Frontal cortex (tissue), 4 donors: ENCODE measurements at places on chromosomes 13 and 19.

DNA sequence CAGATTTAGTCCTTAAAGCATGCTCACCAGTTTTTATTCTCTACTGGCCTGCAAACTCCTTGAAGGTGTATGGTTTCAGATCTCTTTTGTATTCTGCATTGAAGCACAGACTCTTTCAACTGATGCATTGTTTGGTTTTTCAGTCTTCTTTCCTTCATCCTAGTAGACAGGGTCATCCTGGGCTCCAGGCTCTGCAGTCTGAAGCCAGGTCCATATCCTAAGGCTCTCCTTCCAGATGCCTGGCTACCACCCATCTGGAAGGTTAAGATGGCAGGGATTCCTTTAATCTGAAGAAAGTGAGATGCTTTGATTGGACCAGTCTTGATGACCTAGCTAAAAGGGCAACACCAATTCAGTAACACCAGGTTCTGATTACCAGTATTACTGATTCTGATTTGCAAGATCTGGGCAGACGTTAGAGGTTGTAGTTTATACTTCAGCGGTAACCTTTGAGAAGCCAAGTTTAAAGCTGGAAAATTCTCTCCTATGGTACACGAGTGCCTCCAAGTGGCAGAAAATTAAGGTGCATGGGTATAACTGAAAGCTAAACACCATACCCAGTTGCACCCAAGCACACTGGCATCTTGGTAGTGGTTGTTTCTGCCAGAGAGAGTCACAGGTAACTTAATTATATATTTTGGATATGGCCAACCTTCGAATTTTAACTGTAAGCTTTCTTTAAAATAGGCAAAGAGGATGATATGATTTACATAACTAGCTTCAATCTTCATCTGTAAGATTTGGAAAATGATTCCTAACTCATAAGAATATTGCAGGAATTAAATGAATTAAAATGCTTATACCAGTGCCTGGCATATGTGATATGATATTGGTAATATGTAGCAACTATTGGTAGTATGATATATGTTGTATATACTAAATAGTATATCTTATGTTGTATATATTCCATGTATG, 1651.9 kb upstream of the MIR17HG start:
- DNase-seq, result peak; percentile 3

- DNase-seq, result no peak
Observed at GRCh38 chr13:112722433-112723263, 32.8 kb downstream of the ATP11A start.

- DNase-seq, result no peak
Observed at GRCh38 chr13:49302817-49303216, 55.1 kb downstream of the CDADC1 start.

GRCh38 chr13:113775451-113776145, 16.6 kb downstream of the TMEM255B start:
- no peak for DNase-seq

DNA sequence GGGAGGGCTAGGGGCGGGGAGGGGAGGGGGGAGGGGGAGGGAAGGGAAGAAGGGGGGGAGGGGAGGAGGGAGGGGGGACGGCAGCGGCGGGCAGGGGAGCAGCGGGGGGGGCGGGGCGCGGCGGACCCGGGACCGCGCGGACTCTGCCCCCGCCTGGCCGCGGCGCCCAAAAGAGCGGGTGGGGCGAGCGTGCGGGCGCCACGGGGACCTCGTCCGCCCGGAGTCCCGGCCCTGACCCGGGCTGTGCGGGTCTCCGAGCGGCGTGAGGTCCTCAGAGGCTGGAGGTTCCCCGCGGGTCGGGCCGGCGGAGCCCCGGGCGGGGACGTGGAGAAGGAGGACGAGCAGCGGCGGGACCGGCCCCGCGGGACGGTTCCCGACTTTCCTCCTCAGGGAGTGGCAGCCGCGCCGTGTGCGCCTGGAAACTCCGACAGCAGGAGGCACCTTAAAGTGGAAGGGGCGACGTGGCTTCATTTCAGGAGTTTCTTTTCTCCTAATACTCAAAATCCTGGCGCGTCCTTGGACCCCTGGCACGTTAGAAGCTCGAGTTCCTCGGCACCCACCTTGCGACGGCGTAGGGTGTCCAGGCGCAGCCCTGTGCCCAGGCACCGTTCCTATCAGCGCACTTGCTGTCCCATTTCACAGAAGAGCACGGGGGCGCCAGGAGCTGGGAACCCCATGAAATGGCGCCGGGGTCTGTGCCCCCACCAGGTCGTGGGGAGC, 518 bp upstream of the PLPP2 start:
- peak; percentile 83 for DNase-seq

DNA sequence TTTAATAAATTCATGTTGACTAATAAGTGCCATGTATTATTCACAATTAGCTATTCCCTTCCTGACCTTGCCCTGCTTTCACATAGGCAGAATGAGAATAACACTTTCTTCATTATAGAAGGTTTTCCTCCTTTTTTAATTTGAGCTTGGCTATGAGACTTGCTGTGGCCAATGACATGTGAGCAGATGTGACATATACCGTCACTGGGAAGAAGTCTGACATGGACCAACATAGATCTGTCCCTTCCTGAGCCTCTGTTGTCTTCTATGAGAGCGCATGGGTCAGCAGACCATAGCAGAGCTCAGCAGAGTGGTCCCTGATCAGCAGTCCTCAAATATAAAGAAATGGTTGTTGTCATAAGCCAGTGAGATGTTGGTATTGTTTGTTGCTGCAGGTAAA, 163.9 kb downstream of the DACH1 start:
- no peak for DNase-seq

DNA sequence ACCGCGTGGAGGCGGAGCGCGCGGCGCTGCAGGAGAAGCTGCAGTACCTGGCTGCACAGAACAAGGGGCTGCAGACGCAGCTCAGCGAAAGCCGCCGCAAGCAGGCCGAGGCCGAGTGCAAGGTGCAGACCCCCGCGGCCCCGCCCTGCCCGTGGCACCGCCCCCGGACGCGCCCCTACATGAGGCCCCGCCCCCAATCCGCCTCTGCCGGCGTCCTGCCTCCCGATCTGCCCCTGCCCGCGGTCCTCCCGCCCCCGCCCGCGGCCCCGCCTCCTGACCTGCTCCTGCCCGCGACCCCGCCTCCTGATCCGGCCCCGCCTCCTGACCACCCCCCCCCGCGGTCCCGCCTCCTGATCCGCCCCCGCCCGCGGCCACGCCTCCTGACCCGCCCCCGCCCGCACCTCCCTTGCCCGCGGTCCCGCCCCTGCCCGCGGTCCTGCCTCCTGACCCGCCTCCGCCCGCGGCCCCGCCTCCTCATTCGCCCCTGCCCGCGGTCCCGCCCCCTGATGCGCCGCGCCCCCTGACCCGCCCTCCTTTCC, 11.7 kb downstream of the PRR36 start:
- peak; percentile 82 for DNase-seq

- no peak for DNase-seq
Observed at GRCh38 chr19:1068009-1069001, 1.3 kb downstream of the ARHGAP45 start.

- DNase-seq, result no peak
Observed at GRCh38 chr13:43767341-43767931, 19.3 kb downstream of the ENOX1 start.

DNA sequence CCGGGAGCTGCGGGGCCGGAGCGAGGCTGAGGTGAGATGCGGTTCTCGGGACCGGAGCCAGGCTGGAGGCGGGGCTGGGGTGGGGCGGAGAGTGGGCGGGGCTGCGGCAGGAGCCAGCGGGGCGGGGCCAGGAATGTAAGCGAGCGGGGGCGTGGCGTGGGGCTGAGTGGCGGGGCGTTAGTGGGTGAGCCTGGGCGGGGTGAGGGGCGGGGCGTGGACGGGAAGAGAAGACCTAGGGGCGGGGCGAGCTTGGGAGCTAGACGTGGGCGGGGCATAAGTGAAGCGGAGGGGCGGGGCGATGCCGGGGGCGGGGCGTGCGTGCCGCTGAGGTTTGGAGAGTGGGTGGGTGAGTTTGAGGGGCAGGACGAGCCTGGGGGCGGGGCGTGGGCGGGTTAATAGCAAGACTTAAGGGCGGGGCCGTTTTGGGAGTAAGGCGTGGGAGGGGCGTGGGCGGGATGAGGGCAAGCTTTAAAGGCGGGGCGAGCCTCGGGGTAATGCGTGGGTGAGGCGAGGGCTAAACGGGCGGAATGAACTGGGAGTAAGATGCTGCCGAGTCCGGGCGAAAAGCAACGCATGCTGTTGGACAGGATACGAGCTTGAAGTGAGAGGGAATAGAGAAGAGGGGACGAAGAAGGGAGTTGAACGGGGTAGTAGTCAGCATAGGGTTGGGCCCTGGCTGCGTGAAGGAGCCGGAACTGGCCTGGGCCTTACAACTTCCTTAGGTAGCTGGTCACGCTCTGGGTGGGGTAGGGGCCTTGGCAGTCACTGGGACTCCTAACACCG, 572 bp downstream of the SNAPC2 start:
- DNase-seq, result peak; percentile 99

DNA sequence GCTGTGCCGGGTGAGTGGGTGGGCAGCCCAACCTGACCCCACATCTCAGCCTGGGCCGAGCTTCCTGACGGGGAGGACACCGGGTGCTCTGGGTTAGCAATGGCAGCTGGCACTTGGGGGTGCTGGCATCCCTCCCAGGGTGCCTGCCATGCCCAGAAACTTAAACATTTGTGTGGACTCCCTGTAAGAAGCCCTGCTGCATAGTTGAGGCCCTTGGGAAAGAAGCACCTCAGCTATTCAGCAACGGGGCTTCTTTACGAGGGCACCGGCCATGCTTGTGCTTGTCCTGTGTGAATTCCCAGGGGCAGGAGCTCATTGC, 33.8 kb upstream of the MEDAG start:
- no peak for DNase-seq

GRCh38 chr19:5156231-5156986, 184.2 kb downstream of the PTPRS start:
- DNase-seq, result no peak

DNA sequence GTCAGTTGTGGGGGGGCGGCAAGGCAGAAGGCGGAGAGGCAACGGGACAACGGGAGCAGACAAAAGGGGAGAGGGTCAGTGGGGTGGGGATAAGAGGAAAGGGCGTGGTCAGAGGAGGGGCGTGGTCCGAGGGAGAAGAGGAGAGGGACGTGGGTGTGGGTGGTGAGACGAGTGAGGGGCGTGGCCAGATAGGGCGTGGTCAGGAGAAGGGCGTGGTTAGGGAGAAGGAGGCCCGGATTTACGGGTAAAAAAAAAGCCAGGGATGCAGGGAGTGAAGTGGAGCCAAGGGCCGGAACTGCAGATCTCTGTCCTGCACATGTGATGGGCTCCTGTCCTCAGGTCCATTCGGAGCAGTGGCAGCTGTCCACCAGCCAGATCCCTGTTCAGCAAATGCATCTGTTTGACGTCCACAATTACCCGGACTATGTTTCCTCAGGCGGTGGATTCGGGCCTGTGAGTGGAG, 21.5 kb downstream of the CPT1C start:
- DNase-seq, result no peak

- DNase-seq, result no peak
Observed at GRCh38 chr19:56740501-56740900, 68.9 kb upstream of the ZNF835 start.

DNA sequence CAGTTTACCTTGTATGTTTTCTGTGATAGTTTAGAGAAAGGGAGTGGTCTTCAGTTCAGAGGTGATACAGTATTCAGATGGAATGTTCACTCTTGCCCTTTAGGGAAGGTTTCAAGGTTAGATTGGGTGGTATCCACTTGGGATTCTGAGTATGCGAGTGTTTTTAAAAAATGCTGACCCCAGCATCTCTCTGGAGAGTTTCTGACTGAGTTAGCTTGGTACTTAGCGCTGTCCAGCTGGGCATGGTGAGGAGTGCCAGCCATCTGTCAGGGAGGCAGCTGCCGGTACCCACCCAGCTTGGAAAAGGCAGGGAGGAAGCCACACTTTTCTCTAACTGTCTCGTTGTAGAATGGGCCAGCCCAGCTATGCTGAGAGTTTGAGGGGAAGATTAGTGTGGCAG, 63.3 kb downstream of the ARHGEF7 start:
- DNase-seq, result no peak

DNA sequence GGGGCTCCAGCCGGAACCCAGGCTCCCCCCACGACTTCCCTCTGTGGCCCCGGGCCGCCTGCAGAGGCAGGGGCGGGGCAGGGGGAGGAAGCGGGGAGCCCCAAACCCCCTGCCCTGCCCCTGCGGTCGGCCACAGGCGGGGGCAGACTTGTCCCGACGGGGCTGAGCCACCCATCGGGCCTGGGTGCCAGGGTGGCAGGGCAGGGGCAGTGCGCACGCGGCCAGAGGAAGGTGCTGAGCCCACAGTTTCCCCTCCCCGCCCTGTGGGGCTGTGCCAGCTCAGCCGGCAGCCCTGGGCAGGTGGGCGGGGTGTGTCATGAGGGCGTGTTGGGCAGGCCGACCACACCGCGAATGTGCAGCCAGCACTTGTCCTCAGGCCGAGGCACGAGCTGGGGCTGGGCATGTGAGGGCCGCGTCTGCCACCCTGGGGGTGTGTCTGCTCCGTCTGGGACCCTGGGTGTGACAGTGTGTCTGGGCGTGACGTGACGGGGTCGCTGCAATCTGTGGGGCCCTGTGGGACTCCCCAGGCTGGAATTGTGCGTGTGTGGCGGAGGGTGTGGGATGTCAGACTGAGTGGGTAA, 17.7 kb downstream of the CCDC97 start:
- no peak for DNase-seq
